ENCODE measurements at places on chromosomes 4 and X. TPM values are rescaled to one million over a fixed set of nuclear protein-coding genes. Genes with fewer than 3 reads are reported as not detected.

DNA sequence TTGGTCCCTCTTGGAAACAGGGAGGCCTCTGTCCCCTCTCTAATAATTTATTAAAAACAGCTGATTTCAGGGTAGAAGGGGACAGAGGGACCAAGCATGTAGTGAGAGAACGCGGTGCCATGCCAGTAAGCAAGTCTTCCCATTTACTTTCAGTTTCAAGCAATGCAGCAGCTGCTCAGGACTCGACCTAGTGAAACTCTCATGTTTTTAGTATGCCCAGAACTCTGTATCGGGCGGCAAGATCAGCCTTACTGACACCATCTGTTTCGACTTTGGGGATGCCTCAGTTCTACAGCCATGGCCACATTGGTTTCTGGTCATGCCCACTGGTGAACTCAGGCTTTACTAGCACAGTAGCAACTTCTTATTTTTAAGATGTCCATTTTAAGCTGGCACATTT lies 40.6 kb downstream of the ZNF81 start:
- H3K27ac ChIP-seq, result no peak overlapping the region
- H3K4me1 ChIP-seq, result no peaks in the 10 kb centered on the region
- no peaks in the 10 kb centered on the region for H3K27me3 ChIP-seq
- H3K4me3 ChIP-seq, result no peak overlapping the region
- DNase-seq, result no peak

DNA sequence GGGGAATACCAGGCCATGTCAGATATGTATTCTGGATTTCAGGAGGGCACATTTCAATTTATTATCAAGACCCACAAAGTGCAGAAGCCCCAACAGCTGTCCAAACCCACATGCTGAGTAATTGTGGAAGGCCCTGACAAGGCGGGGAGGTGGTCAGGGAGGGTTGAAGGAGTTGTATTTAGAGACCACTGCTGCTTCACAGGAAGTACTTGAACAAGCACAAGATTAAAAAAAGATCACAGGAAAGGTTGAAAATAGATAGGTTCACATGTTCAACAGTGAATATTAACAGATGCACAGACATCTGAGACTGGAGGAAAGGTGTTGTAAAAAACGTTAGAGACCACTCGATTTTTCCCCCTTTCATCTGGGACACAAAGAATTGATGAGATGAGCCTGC lies 17.9 kb downstream of the ATP8A1 start:
- no peaks in the 10 kb centered on the region for H3K36me3 ChIP-seq
- peaks cover 89% of the 10 kb centered on the region for H3K4me1 ChIP-seq
- H3K27ac ChIP-seq, result peak overlapping the region; percentile 100
- H3K27me3 ChIP-seq, result peaks cover 18% of the 10 kb centered on the region
- DNase-seq, result no peak
- peak overlapping the region; percentile 74 for H3K4me3 ChIP-seq

GRCh38 chr4:6916587-6917460 lies 7.2 kb downstream of the TBC1D14 start:
- H3K36me3 ChIP-seq, result no peaks in the 10 kb centered on the region
- no peak overlapping the region for H3K4me3 ChIP-seq
- peak overlapping the region; percentile 49 for H3K27ac ChIP-seq
- H3K4me1 ChIP-seq, result peaks cover 16% of the 10 kb centered on the region
- no peaks in the 10 kb centered on the region for H3K27me3 ChIP-seq
- no peak for DNase-seq

GRCh38 chr4:128155231-128155855 lies 94.2 kb downstream of the LARP1B start:
- H3K27me3 ChIP-seq, result peaks cover 1% of the 10 kb centered on the region
- no peak for DNase-seq
- H3K36me3 ChIP-seq, result peaks cover 4% of the 10 kb centered on the region
- H3K4me1 ChIP-seq, result no peaks in the 10 kb centered on the region

- no peak for DNase-seq
- no peak overlapping the region for H3K27ac ChIP-seq
- no peaks in the 10 kb centered on the region for H3K4me1 ChIP-seq
- H3K4me3 ChIP-seq, result no peak overlapping the region
These were observed 2.5 kb downstream of the CYBB start for GRCh38 chrX:37782359-37782758.

DNA sequence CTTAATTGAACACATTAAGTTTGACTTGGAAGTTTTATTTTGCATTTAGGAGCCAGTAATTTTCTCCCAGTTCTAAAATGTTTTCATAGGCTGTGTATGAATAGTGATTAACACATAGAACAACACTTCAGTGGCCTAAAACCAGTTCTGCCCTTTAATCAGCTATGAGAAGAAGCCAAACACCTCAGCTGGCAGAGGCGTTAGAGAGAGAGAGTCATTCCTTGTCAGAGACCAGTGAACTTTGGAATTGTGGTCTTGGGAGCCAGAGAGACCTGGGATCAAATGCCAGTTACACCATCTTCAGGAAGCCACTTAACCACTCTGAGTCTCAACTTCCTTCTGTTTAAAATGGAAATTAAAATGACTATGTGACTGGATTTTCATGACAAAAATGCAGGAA lies 39.3 kb upstream of the PRPS2 start:
- H3K4me3 ChIP-seq, result no peak overlapping the region
- H3K27ac ChIP-seq, result no peak overlapping the region
- no peaks in the 10 kb centered on the region for H3K27me3 ChIP-seq
- no peak for DNase-seq
- no peaks in the 10 kb centered on the region for H3K4me1 ChIP-seq
- H3K36me3 ChIP-seq, result no peaks in the 10 kb centered on the region

- no peak overlapping the region for H3K4me3 ChIP-seq
- no peak overlapping the region for H3K27ac ChIP-seq
- peaks cover 5% of the 10 kb centered on the region for H3K36me3 ChIP-seq
- no peaks in the 10 kb centered on the region for H3K27me3 ChIP-seq
- peaks cover 15% of the 10 kb centered on the region for H3K4me1 ChIP-seq
These were observed 311.8 kb downstream of the ADGRL3 start for GRCh38 chr4:61511716-61512488.

DNA sequence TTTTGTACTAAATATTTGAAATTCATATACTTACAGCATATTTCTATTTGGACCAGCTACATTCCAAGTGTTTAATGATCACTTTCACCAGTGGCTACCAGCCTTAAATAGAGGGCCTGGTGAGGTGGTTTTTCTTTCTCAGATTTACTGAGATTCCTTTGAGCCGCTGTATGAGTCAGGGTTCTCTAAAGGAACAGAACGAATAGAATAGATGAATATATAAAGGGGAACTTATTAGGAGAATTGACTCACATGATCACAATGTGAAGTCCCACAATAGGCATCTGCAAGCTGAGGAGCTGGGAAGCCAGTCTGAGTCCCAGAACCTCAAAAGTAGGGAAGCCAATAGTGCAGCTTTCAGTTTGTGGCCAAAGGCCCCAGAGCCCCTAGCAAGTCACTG lies 146.2 kb upstream of the TLL1 start:
- no peaks in the 10 kb centered on the region for H3K4me1 ChIP-seq
- H3K36me3 ChIP-seq, result no peaks in the 10 kb centered on the region
- no peak overlapping the region for H3K27ac ChIP-seq
- H3K4me3 ChIP-seq, result no peak overlapping the region

GRCh38 chrX:23742174-23742696 lies 841 bp downstream of the ACOT9 start:
- no peaks in the 10 kb centered on the region for H3K36me3 ChIP-seq
- H3K4me1 ChIP-seq, result no peaks in the 10 kb centered on the region
- peak overlapping the region; percentile 90 for H3K4me3 ChIP-seq
- no peak for DNase-seq

DNA sequence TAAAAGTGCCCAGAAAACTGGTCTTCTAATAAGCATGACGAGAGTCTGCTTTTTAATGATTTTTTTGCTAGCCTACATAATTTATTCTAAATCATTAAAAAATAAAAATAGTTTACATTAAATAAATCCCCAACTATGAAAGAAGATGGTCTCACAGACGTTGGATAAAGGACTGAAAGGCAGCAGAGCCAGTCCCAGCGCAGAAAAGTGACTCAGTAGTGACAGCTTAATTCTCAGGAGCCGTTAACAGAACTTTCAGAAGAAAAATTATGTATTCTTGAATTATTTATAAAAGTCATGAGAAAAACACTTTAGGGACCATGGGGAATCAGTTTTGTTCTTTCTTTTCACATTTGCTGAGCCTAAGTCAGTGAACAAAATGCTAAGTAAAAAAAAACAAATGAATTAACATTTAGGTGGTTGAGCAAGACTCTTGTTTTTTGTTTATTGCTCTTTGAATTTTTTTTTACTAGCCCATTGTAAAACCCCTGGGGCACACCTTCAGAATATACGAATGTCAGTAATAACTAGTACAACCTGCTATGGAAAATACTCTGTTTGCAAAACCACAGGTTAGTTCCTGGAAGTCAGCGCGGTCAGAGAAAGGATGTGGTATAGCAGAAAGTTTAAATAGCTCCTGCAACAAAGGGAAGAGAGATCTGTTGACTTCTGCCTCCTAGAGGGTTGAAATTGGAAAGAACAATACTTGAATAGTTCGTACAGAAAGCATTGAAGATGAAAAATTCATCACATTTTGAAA lies 50.4 kb upstream of the CCDC160 start:
- DNase-seq, result no peak
- H3K27ac ChIP-seq, result no peak overlapping the region
- no peaks in the 10 kb centered on the region for H3K27me3 ChIP-seq
- H3K36me3 ChIP-seq, result no peaks in the 10 kb centered on the region
- H3K4me1 ChIP-seq, result peaks cover 8% of the 10 kb centered on the region

- DNase-seq, result no peak
- no peaks in the 10 kb centered on the region for H3K4me1 ChIP-seq
- H3K4me3 ChIP-seq, result no peak overlapping the region
- H3K27ac ChIP-seq, result no peak overlapping the region
These were observed 3.9 kb upstream of the ODAM start for GRCh38 chr4:70191647-70192046.

GRCh38 chr4:89284828-89285227 lies 22.8 kb downstream of the GPRIN3 start:
- DNase-seq, result no peak
- H3K36me3 ChIP-seq, result no peaks in the 10 kb centered on the region
- H3K4me3 ChIP-seq, result no peak overlapping the region
- peaks cover 58% of the 10 kb centered on the region for H3K4me1 ChIP-seq
- H3K27me3 ChIP-seq, result peaks cover 2% of the 10 kb centered on the region
- no peak overlapping the region for H3K27ac ChIP-seq

DNA sequence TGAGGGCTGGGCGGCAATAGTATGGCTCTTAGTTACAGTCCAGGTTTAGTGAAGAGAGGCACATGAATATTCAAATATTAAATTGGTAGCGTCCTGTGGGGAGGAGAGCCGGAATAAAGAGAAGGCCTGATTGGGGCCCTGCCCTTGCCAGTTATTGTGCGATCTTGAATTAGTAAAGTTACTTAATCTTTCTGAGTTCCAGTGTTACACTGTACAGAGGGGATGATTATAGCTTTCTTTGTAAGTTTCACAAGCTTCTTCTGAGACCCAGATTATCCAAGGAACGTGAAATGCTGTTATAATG lies 1.2 kb downstream of the METAP1 start:
- H3K4me1 ChIP-seq, result peaks cover 5% of the 10 kb centered on the region
- DNase-seq, result no peak
- no peaks in the 10 kb centered on the region for H3K36me3 ChIP-seq
- H3K27ac ChIP-seq, result peak overlapping the region; percentile 40

DNA sequence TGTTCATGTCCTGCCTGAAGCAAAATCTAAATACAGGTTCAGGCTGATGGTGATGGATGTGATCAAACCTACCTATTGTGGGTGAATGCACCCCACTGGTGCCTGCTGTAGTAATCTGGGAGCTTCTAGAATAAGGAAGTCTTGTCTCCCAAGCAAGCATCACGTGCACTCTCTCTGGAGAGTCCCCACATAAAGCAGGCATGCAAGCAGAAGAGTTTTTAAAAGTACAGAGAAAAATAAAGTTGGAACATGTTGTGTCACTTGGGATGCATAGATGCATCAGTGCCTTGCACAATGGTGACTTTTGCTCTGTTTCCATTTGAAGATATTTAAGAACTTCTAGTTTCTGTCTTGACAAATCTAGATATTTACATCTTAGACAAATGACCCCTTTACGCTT lies 54.9 kb downstream of the MAD2L1 start:
- H3K4me1 ChIP-seq, result no peaks in the 10 kb centered on the region
- no peak overlapping the region for H3K27ac ChIP-seq
- DNase-seq, result no peak
- no peak overlapping the region for H3K4me3 ChIP-seq

DNA sequence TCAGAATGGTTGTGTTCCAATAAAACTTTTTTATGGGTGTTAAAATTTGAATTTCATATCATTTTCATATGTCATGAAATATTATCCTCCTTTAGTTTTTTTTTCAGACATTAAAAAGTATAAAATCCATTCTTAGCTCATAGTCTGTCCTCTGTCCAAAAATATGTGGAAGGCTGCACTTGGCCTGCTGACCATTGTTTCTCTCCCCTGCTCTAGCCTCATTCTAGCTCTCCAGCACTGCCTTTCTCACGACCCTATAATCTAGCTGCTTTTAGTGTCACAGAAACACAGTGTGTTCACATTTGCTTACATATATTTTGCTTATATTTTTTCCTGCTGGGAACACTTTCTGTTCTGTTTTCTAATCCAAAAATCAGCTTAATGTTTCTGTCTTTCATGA lies 165.0 kb upstream of the ANK2 start:
- peak overlapping the region; percentile 40 for H3K27ac ChIP-seq
- H3K4me3 ChIP-seq, result peak overlapping the region; percentile 8
- DNase-seq, result no peak
- H3K27me3 ChIP-seq, result no peaks in the 10 kb centered on the region
- H3K4me1 ChIP-seq, result peaks cover 47% of the 10 kb centered on the region
- H3K36me3 ChIP-seq, result no peaks in the 10 kb centered on the region

DNA sequence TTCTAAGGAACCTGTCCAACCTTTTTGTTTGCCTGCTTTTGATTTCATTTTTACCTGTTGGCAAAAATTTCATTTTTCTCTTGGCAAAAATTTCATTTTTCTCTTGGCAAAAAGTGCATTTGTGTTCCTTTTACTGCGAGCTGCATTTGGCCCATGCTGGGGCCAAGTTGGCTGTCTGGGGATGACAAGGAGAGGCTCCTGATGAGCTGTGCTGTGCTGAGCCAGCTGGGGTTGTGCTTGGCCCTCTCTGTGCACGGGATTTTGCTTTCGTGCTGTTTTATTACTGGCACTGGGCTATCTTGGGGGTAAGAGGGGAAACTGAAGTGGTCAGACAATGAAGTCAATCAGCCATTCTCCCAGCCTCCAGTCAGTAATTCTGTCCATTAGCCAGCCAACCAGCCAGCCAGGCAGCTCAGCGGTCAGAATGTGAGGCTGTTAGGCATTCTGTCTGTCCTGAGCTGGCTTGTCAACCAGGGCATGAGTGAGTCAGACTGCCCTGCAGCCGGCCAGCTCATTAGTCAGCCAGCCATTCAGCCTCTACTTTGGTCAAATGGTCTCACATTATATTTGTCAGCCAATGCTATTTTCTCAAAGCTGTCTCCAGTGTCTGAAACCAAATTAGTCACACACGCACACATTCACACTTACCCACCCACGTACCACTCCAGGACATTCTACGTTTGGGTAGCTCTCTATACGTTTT lies 56.9 kb upstream of the PRPS1 start:
- DNase-seq, result no peak
- no peak overlapping the region for H3K4me3 ChIP-seq
- H3K27me3 ChIP-seq, result peaks cover 3% of the 10 kb centered on the region
- no peak overlapping the region for H3K27ac ChIP-seq

- H3K4me1 ChIP-seq, result peaks cover 12% of the 10 kb centered on the region
- no peak for DNase-seq
- peak overlapping the region; percentile 0 for H3K4me3 ChIP-seq
- H3K27me3 ChIP-seq, result peaks cover 6% of the 10 kb centered on the region
- peak overlapping the region; percentile 71 for H3K27ac ChIP-seq
These were observed 102.7 kb upstream of the SORBS2 start for GRCh38 chr4:185914583-185915199.

Gene EPHA5
- total RNA-seq, result 108 TPM

Gene NHSL2
- 7.3 TPM for total RNA-seq

Gene MEPE
- not detected for total RNA-seq

Gene NKX3-2
- 0.25 TPM for total RNA-seq

Gene PHOX2B
- 101 TPM for total RNA-seq

Gene CPLX1
- 115 TPM for total RNA-seq

Gene XPNPEP2
- not detected for total RNA-seq
